ENCODE measurements at places on chromosomes 1 and 21.
A peak's percentile ranks its signal among the peaks of the same experiment; 100 is the strongest.

DNA sequence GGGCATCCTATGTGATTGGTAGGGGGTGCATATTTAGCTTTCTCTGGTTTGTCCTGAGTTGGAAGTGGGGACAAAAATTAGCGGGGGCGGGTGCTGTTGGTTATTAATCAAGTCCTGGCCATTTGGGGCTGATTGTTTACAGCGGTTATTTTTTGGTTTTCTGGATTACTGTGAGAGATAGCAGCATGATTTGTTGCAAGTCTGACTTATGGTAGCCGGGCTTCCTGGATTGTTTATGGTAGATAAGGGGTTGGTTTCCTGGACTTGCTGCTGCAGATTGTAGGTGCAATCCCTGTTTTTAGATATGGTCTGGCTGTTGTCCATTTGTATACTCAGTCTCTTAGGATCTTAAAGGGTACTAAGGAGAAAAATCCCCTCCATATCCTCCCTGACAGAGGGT is 12.1 kb upstream of the PROK1 start:
- DNase-seq = no peak
- H3K4me1 ChIP-seq = no peaks in the 10 kb centered on the region
- no peaks in the 10 kb centered on the region for H3K36me3 ChIP-seq
- peaks cover 25% of the 10 kb centered on the region for H3K27me3 ChIP-seq
- H3K27ac ChIP-seq = no peak overlapping the region

GRCh38 chr1:197921235-197922069 is 4.3 kb downstream of the LHX9 start:
- peak overlapping the region; percentile 41 for H3K4me3 ChIP-seq
- no peak overlapping the region for H3K27ac ChIP-seq
- peaks cover 70% of the 10 kb centered on the region for H3K27me3 ChIP-seq

DNA sequence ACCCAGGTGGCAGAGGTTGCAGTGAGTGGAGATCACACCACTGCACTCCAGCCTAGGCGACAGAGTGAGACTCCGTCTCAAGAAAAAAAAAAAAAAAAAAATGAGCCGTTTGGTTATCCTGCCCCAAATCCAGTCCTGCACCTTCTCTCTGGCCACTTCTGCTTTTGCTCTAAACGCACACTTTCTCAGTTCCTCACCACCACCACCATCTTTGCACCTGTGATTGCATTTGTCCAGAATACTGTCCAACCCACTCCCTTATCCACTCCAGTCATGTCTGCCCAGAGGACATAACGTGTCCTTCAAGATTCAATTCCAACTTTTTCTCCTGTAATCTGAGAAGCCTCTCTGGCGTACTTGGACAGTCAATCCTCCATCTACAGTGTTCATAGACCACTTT is 2.2 kb upstream of the NEK2 start:
- H3K27ac ChIP-seq = no peak overlapping the region
- H3K36me3 ChIP-seq = no peaks in the 10 kb centered on the region
- peaks cover 17% of the 10 kb centered on the region for H3K4me1 ChIP-seq

DNA sequence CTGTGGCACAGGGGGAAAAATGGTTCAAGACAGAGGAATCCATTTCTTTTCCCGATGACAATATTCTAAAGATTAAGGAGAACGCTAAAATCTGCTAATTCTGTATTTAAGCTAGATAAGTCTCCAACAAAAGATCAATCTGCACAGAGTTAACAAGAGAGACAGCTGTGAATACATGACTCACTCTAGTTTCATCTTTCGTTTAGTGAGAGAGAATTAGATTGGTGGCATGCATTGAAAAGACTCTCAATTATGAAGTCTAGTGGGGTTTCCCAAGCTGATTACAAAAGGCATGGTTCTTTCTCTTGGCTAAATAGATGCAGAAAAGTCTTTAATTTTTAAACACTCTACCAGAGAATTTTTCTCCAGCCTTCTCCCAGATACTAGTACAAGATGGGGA is 34.4 kb downstream of the CAPN9 start:
- no peak overlapping the region for H3K27ac ChIP-seq
- H3K4me1 ChIP-seq = no peaks in the 10 kb centered on the region
- H3K27me3 ChIP-seq = peaks cover 7% of the 10 kb centered on the region
- no peak overlapping the region for H3K4me3 ChIP-seq
- no peak for DNase-seq

- H3K36me3 ChIP-seq = no peaks in the 10 kb centered on the region
- DNase-seq = no peak
- H3K27me3 ChIP-seq = no peaks in the 10 kb centered on the region
- no peak overlapping the region for H3K4me3 ChIP-seq
- no peaks in the 10 kb centered on the region for H3K4me1 ChIP-seq
Observed at GRCh38 chr1:167186771-167187170, 33.9 kb upstream of the POU2F1 start.

- H3K27ac ChIP-seq = no peak overlapping the region
- H3K27me3 ChIP-seq = no peaks in the 10 kb centered on the region
- DNase-seq = no peak
Observed at GRCh38 chr1:239212811-239213220, 173.6 kb upstream of the CHRM3 start.

- H3K4me3 ChIP-seq = peak overlapping the region; percentile 57
- no peak for DNase-seq
- no peak overlapping the region for H3K27ac ChIP-seq
- peaks cover 2% of the 10 kb centered on the region for H3K4me1 ChIP-seq
- H3K36me3 ChIP-seq = no peaks in the 10 kb centered on the region
- peaks cover 8% of the 10 kb centered on the region for H3K27me3 ChIP-seq
Observed at GRCh38 chr21:26572076-26572701, 897 bp downstream of the CYYR1 start.

DNA sequence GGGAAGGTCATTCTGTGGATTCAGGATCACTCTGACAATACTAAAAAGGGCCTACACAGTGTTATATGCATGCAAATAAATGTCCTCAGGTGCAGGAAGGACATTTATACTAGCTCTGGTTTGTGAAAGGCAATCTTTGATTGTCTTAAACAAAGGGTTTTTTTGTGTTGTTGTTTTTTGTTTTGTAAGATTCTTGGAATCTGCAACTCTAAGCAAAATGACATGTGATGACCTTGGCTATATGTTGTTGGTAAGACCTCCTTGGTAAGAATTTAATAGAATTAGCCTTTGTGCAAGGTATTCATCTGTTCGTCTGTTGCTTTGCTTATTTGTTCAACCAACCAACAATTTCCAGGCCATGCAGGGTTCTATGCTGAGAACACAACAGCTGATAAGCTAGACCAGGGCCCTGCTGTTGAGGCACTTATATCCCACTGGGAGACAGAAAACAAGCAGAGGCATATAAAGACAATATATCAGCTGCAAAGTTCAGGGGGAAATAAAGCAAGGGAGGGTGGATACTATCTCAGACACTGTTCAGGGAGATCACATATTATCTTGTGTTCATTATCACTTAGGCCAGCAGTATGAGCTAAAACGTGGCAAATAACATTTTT is 60.3 kb downstream of the FH start:
- H3K27me3 ChIP-seq = peaks cover 3% of the 10 kb centered on the region
- no peaks in the 10 kb centered on the region for H3K4me1 ChIP-seq
- no peak for DNase-seq
- no peak overlapping the region for H3K27ac ChIP-seq

All from T-cell (primary cell).